ENCODE measurements at places on chromosomes 1 and 21.

GRCh38 chr1:52008071-52008809 is 17.7 kb upstream of the RAB3B start:
- DNase-seq = no peak

DNA sequence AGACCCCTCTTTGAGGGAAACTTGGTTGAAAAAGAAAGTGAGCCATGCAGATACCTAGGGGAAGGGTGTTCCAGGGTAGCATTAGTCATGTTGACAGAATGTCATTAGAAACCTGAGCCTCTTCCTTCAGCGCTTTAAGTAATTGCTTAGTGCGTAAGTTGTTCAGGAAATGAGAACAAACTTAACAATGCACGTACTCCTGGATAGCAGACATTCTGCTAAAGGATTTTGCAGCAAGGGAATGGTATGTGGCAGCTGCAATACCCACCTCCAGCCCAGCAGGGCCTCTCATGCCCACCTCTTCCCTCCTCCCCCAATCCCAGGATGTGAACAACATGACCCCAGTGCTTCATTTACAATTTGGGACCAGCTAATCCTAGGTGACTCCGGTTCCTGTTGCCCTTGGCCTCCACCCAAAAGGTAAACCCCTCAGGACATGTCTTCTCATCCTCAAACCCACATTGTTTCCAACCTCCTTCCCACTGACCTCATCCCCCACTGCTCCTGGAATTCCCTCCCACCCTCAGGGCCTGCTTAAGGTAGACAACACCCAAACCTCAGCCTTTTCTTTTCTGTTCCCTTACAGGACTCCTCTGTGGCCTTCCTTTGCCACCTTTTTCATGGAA is 98.0 kb upstream of the BCAR3 start:
- DNase-seq = no peak

GRCh38 chr1:152026895-152027294 is 9.9 kb downstream of the S100A11 start:
- DNase-seq = no peak

DNA sequence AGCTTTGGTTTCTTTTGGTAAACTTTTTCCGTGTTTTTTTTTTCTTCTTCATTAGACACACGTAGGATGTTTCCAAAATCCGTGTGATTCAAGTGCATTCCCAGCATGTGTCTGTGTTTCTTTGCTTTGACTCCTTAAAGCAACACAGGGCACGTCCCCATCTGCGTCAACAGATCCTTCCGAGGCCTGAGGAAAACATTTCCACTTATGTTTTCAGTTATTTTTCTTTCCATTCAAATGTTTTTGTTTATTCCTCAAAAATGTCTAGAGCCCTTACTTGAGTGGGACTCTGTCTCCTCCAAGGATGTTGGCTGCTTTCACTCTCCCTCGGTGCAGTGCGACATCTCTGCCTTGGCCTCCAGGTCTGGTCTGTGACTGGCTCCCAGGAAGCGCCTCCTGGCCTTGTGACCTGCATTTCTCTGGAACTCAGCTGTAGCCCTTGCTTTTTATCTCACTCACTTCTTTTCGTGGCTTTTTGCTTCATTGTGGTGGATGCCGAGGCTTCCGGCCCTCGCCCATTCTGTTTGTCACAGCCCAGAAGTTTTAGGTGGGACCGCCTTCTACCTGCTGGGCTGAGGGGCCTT is 31.3 kb upstream of the SLC19A1 start:
- no peak for DNase-seq

GRCh38 chr1:114206392-114206791 is 52.7 kb upstream of the SYT6 start:
- DNase-seq = no peak

Data from stimulated activated CD4-positive, alpha-beta T cell treated with anti-CD3 and anti-CD28 coated beads, TNF-alpha, amount 100 ng/mL, for 1 hour (primary cell).